ENCODE measurements at places on chromosomes 16 and 17.

- DNase-seq, result no peak
These were observed 84.2 kb downstream of the SOCS1 start for GRCh38 chr16:11171757-11172299.

GRCh38 chr16:50505714-50506542 is 42.3 kb upstream of the NKD1 start:
- DNase-seq, result peak; percentile 33

GRCh38 chr17:79413611-79414010 is 197.2 kb downstream of the RBFOX3 start:
- DNase-seq, result no peak

DNA sequence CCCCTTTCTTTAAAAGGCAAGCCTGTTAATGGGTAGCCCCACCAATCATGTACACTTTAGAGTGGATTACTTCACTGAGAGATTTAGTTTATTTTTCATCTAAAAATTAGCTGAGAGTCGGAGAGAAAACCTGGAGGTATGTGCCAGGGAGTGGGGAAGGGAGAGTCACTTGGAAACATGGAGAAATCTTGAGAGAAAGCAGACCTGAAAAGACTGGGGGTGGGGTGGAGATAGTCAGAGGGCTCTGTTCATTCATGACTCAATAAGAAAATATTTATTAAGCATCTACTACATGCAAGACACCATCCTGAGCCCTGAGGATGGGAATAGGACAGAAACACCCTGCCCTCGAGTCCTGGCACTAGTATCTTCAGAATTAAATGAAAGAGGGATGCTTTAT is 27.4 kb upstream of the RCVRN start:
- DNase-seq, result no peak

DNA sequence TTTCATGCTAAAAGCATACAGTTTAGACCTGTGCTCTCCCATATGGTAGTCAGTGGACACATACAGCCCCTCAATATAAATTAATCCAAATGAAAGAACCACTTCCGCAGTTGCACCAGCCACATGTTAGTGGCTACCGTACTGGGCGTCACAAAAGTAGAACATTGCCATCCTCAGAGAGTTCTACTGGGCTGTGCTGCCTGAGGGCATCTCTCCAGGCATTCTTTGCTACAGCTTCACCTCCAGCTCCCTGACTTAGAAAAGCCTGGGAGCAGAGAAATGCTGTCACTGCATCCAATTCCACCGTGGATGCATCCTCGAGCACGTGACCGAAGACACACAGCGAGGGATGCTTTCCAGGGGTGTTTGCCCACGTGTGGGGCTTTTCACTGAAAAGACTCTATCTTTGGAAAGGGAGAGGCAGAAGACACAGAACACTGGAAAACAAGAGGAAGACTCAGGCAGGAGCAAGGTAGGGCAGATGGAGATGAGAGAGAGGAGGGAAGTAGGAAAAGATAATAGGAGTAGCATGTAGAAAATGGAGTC is 86.4 kb downstream of the GAS7 start:
- no peak for DNase-seq

GRCh38 chr16:85311741-85312140 is 199.5 kb upstream of the CIBAR2 start:
- DNase-seq, result no peak

- no peak for DNase-seq
These were observed 48.4 kb downstream of the PDPK1 start for GRCh38 chr16:2586241-2586640.

DNA sequence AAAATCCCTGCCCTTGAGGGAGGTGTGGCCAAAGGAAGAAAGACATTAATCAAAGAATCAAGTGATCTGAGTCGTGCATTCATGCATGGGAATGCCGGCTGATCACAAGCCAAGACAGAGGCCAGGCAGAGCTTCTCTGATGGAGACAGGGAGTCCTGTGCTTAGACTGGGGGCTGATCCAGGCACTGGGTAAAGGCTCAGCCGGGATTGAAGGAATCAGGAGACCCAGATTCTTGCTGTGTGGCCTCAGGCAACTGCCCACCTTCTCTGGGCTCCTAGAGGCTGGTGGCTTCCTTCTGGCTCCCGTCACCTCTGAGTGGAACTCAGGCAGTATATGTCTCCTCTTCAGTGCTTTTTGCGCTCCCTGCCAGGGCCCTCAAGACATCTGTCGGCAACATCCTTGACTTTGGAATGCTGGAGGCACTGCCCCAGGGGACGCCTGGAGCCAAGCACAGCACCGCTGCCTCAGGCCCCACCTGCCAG is 17.7 kb downstream of the RAI1 start:
- DNase-seq, result no peak

DNA sequence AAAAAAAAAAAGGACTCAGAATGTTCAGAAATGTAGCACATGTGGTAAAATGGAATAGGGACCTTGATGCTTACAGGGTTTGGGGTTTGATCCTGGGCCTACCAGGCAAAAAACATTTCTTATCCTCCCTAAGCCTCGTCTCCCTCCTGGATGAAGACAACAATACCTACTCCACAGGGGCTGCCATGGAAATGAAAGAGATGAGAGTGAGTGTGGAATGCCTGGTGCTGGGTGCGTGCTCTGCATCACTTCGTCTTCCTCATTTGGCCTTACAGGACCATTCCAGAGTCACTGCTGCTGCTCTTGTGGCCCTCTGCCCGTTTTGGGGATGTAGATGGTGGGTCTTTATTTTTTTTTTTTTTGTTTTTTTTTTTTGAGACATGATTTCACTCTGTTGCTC is 692.9 kb upstream of the EEF2KMT start:
- no peak for DNase-seq

DNA sequence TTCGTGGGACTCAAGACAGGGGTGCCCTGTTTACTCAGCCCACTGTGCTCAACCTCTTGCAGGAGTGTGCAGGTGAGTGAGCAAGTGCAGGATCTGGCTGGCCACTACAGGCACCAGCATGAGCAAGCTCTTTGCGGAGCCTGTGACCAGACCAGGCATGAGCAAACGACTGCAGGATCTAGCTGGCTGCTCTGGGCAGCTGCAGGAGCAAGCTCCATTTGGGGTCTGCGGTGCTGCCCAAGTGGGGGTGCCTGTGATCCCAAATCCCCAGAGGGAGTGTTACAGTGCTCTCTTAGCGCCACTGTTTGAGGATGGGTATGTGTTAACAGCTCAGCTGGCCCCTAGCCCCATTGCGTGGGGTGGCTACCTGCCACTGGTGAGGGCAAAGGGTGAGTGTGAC is 2.4 kb downstream of the USP6 start:
- DNase-seq, result peak; percentile 33

DNA sequence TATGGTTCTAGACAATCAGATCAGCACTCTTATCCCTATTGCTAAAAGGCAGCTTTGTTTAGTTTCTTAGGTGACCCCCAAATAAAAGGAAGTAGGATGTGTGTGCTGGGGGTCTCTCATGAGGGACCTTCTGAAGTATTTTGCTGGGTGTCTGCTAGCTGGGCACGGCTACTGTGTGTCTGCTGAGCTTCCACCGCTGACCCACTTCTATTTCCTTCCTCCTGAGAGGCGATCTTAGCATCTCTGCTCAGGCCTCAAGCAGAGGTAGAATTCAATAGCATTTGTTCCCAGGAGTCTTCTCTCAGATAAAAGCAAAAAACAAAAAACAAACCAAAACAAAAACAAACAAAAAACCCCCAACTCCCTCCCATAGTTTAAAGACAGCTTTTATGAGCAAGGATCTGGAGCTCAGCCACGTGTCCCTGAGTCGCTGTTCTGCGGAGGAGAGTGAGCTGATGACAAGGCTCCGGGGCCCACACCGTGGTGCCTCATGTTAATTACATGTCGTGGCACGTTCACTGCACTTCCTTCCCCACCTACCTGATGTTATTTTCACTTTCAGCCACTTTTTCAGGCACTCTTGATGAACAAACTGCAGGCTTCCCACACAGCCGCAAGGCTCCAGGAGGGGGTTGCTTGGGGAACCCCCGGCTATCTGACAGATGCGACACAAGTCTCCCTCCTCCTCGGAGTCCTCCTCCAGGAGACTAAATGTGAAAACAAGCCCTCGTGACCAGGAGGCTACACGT is 83.5 kb downstream of the MARCHF10 start:
- DNase-seq, result no peak

DNA sequence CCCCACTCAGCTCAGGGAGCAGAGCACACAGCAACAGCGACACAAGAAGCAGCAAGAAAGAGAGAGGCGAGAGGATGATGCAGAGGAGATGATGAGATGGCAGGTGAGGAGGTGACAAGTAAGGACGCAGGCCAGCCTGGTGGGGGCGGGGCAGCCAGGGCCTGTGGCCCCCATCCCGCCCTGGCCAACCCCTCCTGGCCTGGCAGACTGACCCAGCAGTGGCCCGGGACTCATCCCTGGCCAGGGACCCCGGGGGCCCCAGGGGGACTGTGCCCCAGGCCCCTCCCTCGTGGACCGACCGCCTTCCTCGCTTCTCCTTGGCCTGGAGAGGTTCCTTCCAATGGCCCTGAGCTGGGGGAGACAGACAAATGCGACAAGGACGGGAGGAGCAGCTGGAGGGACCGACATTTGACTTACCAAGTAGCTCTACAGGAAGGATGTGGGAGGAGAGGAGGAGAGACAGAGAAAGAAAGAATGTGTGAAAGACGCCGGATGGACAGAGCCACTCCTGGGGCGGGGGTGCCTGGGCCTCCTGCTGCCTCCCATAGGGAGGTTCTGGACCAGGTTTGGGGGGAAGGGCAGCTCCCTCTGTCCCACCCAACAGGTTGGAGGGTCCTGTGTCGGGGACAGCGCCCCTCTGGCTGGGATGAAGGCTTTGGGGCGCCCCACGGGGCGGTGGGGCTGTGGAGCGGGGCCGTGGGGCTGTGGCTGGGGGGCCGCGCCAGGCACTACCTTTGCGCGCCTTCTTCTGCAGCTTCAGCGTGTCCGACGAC is 6.8 kb downstream of the MTSS2 start:
- DNase-seq, result no peak

- DNase-seq, result no peak
These were observed 33.5 kb downstream of the XYLT1 start for GRCh38 chr16:17437127-17437720.

DNA sequence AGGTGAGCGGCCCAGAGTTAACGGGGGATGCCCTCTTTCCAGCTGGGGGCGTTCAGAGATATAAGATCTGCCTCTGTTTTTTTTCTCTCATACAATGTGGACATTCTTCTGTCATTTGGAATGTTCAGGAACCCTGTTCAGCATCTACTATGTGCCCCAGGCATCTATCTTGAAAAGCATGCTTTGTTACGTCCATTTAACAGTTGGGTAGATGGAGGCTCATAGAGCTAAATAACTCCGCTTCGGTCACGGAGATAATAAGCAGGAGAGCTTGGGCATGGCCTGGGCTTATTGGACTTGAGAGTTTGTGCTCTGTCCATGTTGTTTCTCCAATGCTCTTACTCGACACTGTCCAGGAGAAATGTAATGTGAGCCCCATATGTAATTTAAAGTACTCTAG is 6.1 kb downstream of the DHODH start:
- no peak for DNase-seq

DNA sequence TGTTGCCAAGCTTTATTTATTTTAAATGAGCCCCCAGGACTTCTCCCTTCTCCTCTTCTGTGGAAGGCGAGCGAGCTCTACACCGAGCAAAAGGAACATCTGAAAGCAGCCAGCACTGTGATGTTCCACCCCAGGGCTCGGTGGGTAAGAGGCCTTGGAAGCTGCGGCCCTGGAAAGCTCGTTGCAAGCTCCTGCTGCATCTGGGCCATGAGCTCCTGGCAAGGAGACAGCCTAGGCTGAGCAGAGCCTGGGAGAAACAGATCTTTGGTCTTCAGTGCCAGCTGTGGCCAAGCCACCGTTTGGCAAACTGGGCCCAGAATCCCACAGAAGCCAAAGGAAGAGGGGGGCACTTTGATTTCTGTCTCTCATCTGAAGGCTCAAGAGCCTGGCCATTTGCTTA is 114.1 kb downstream of the ENGASE start:
- no peak for DNase-seq

- DNase-seq, result no peak
These were observed 216.0 kb downstream of the SEC14L1 start for GRCh38 chr17:77356690-77357201.

- no peak for DNase-seq
These were observed 46.1 kb upstream of the NLK start for GRCh38 chr17:27996202-27997043.

Measured in left forelimb (tissue), 1 donor.